ENCODE measurements at places on chromosomes 3 and 15.
A peak's percentile ranks its signal among the peaks of the same experiment; 100 is the strongest.

GRCh38 chr3:25493246-25493645 lies 65.2 kb downstream of the RARB start:
- DNase-seq = no peak

GRCh38 chr3:108791473-108791872 lies 31.1 kb upstream of the TRAT1 start:
- no peak for DNase-seq

DNA sequence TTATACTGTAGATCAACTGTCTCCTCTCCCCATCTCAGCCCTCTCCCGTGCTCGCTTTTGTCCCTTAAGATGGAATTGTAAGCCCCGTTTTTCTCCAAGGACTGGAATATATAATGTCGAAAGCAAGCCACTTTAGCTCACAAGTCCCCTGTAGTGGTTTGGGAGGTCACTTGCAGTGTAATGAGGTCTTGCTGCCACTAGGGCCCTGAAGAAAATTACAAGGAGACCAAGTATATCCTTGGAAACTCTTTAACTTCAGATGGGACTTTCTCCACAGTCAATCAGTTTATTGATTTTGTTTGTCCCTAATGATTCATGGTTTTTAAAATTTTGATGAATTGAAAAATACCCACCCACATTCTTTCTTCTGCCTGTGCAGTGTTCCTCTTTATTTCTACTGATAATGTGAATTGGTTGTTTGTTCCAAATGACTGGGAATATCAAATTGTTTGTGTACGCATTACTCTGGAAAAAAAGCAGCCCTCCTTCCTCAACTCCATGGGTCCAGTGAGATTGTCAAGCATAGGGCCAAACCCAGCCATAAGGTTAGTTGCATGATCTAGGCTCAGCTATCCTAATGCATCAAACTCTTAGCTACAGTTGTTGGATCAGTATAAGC lies 294.8 kb downstream of the MCTP2 start:
- no peak for DNase-seq

DNA sequence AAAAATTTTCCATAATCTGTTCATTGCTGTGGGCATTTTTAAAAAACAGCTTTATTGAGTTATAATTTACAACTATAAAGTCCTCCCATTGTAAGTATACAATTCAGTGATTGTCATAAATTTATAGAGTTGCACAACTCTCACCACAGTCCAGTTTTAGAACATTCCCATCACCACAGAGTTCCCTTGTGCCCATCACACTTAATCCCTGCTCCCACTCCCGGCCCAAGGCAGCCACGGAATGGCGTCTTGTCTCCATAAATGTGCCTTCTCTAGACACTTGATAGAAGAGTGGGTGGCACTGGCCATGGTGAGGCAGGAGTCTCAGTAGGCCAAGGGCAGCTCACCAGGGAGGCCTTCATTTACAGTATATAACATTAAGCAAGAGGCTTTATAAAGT lies 6.3 kb downstream of the TSEN2 start:
- DNase-seq = no peak

DNA sequence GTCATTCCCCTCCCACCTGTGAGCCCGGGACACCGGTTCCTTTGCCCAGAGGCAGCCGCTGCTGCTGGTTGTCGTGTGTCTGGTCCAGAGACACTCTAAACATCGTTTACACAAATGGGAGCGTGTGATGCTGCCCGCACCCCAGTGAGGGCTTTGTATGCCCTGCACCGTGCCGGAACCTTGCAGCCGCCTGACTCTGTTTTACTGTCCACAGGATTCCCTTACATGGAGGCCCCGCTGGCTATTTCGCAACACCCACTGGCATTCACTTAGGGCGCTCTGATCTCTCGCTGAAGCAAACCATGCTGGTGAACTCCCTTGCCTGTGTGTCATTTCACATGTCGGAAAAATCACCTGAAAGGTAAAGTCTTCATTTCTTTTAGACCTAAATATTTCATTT lies 100.8 kb upstream of the SLC6A6 start:
- no peak for DNase-seq

DNA sequence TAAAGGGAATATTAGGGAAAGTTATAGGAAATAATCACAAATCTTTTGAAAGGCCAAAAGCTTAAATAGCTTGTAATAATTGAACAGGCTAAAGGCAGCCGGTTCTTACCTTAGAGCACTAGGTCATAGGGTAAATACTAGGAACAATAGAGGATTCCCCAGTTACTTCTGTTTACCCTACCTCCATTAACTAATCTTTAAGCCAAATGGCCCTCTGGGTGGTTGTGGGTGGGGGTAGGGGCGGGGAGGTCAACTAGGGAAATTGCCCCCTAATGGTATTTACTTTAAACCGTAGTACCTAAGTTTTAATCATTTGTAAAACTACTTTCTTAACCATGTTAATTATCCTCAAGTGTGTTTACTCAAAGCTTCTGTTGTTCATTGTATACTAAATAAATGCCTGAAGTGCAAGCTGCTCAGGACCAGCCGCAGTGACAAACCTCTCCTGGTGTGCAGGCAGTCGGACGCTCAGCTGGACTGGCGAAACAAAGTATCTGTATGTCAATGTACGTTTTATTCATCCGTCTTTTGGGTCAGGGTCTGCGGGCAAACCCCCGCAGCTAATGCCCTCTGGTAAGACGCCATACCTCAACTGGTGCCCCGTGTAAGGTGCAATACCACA lies 18.9 kb downstream of the MAGEL2 start:
- no peak for DNase-seq

DNA sequence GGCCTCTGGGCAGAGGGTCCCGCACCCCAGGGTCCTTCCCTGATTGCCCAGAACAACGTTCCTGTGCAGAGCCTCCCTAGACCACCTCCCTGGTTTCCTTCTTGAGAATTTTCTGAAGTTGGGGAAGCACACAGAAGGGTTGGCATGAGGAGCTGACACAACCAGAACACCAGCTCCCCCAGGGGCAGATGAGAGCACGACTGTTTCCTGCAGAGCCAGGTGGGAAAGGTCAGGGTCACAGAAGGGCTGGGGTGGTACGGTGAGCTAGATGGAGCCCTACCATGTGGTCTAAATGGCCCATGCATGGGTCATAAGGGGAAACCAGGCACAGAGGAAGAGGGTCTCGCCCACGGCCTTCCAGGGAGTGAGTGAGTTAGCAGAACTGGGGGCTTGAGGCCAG lies 10.4 kb downstream of the PPCDC start:
- DNase-seq = no peak

GRCh38 chr3:149203758-149204157 lies 17.9 kb downstream of the CP start:
- DNase-seq = no peak

DNA sequence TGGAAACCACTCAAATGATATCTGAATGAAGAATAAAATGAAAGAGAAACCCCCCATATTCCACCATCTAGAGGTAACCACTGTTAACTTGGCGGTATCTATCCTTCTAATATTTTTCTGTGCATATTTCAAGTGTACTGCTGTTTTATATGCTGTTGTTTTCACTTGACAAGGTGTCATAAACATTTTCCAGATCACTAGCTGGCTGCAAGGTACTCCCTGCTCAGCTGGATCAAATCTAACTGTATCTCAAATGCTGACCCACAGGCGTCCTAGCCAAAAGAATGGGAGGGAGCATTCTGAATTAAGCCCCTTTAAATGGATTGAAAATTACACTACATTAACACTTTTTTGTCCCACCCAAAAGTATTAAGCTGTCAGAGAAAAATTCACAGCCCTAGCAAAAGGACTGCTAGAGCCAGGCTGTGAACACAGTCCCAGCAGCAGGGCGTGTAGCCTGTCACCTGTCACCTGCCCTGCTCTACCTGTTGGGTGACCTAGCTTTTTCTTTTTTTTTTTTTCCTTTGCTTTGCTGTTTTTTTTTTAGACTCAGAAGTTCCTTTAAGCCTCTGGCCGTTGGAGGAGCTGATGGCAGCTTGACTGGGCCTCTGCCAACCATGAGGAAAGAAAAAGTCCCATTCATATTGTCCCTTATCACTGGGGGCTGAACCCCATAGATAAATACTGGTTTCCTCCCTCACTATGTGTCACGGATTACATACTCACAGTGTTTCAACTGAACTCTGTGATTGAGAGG lies 93.7 kb upstream of the TSC22D2 start:
- DNase-seq = no peak

GRCh38 chr3:80234706-80235105 lies 466.9 kb upstream of the ROBO1 start:
- DNase-seq = no peak

GRCh38 chr15:77871852-77872371 lies 205.6 kb downstream of the TBC1D2B start:
- DNase-seq = no peak

- DNase-seq = no peak
Measured at GRCh38 chr3:160447544-160447943, 2.0 kb downstream of the TRIM59 start.

GRCh38 chr3:97662762-97663161 lies 101.8 kb upstream of the ARL6 start:
- no peak for DNase-seq

GRCh38 chr3:16174389-16174788 lies at the start of gene GALNT15:
TSS of gene GALNT15 (plus strand) at chr3:16174680. CDS start at chr3:16175152, 472 bp downstream.
- DNase-seq = peak; percentile 65

DNA sequence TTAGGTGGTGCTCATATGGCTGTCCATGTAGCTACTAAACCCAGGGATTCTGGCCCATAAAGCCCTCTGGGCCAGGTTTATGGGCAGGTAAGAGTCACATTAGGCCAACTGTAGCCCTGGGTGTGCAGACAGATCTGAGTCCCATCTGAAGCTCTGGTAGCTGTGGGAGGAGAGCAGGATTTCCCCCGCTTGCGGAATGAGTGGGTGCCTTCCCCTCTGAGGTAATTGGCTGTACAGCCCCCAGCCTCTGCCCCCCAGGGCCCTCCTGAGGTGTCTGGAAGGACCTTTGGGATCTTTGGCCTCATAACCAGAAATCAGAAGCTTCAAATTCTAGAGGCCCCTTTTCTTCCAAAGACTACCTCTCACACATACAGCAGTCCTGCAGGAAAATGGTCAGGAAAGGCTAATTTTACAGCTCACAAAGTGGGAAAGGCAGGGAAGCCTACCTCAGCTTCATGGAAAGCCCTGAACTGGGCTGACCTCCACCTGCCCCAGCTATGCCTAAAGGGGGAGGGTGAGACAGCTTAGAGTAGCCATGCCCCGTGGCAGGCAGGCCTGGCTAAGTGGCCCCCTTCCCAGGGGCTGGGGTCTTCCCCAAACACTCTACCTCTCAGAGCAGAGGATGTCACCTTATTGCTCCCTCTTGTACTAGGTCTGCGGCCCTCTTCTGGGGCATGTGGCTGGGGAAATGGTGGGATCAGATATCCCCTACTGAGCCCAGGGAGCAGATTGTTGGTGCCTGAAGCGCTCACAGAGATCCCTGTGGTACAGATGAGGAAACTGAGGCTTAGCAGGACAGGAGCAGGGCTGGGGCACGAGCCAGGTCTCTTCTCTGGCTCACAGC lies 16.8 kb downstream of the HEMK1 start:
- DNase-seq = no peak

DNA sequence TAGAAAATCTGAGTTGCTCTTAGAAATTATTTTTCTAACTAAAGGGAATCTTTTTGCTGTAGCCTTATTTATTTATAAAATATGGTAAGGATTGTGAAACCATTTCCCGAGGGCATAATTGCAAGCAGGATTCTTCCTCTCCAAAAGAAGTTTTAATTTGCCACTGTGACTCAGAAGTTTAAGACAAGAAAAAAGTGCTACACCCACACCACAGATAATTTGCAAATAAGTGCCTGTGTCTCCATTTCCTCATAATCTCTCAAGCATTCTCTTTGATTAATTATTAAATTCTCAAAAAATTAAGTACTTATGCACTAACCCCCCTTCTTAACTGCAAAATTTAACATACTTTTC lies 43.6 kb downstream of the RASA2 start:
- no peak for DNase-seq

DNA sequence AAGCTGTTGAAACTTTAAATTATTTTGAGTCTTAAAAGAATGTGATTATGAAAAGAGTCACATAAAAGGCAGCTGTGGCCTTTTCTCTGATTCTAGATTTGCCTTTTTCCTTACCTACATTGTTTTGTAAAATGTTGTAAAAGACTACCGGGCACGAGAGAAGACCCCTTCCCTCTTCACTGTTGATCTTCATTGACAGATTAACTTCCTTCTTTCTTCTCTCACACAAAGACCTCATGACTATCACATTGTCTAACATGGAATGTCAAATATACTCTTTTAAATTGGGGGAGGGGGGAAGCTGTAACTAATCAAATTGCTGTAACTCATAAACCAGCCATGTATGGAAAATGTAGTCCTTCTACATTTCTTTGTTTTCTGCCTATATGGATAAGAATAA lies 68.3 kb downstream of the OCA2 start:
- DNase-seq = no peak

DNA sequence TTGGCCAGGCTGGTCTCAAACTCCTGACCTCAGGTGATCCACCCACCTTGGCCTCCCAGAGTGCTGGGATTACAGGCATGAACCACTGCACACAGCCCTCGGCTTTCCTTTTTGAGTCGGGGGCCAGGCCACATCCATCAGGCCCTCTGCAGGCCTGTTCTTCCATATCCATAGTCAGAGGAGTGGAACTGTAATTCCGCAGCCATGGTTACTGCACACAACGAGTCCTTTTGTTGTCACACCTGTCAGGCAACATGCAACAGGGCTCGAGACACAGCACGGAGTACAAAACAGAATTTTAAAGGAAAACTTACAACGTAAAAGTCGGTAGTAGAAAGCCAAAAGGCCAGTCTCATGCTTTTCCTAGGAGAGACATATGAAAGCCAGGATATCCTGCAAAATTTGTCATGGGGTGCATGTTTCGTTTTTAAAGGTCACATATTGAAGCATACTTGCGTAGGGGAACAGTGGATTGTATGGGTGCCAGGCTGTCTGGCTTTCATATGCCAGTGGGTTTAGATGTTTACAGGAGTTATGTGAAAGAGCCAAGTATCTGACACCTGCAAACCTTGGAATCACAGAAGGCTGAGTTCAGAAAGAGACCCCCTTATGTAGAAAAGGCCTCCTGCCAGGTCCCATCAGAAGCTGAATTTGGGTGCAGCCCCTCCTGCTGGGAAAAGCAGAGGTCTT lies 63.2 kb upstream of the LPP start:
- DNase-seq = no peak

DNA sequence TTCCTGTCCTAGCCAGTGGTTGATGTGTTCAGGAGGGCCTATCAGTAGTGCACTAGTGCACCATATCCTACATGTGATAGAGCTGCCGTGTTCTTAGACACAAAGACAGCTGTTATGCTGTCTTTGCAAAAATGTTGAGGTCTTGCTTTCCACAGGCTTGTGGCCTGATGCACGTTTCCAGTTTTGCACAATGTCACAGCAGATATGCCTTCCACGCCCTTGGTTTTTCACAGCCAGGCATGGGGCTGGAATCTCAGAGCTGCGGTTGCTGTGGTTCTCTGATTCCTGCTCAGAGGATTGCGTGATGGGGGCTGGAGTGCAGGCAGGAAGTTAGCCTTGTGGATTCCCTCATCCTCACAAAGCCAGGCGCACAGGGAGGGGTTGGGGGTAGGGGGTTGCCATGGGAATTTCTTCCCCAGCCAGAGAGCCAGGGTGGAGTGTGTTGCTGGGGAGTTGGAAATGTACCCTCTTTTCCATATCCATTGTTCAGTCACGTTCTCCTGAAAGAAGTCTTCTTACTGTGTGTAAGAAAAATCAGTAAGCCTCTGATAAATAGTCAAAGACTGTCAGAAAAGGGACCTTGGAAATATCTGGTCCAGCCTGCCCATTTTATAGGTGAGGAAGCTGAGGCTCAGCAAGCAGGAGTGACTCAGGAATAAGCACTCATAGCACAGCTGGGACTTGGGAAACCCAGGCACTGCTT lies 79.4 kb downstream of the SMAD3 start:
- no peak for DNase-seq

- DNase-seq = no peak
Measured at GRCh38 chr3:57006179-57006657, 54.2 kb upstream of the SPATA12 start.

GRCh38 chr3:69594286-69594685 lies 145.0 kb upstream of the MITF start:
- DNase-seq = no peak

- no peak for DNase-seq
Measured at GRCh38 chr3:10548992-10549391, 43.6 kb upstream of the ATP2B2 start.

Measured in Peyer's patch (tissue), 4 donors.